SK-N-MC (cell line): ENCODE measurements at places on chromosomes 5 and 9.

- peak; percentile 97 for DNase-seq
Observed at GRCh38 chr5:79878136-79878679, 112.9 kb downstream of the MTX3 start.

DNA sequence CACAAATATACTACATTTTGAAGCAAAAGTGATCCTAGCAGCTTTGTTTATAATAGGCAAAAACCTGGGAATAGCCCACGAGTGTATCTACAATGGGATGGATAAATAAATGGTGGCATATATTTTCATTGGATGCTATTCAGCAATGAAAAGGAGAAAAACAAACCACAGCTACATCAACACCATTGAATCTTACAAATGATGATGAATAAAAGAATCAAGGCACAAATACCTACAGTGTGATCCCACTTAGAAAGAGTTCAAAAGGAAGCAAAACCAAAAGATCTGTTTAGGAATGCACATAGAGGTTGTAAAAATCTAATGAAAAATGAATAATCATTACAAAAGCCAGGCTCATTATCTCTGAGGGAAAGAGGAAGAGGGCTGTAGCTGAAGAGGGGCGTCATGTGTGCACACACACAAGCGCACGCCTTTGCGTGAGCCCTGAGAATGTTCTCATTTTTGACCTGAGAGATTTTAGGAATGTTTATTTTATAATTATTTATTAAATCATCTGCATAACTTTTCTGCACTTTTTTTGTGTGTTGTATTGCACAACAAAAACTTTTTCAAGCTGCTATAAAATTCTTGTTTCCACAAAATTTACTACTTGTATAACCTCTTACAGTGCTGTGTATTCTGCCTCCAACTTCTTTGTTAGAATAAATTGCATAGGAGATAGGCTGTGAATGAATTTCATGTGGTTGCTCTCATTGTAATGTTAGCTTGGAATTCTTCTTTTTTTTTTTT is 5.9 kb upstream of the RHOBTB3 start:
- no peak for DNase-seq

DNA sequence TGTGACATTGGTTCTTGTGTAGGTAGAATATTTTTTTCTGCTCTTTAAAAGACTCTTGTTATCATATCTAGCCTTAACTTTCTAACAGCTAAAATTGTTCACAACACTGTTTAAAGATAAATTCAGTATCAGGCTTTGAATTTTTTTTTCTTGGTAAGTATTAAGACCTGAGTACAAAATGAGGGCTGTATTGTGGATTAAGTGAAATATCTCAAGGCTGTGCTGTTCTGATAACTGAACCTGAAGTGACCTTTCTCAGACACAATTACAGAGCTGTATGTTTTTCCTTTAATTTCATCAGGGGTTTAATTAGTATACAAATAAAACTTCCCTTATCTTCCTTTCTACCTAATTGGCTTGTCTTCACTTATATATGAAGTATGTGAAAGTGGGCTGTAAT is 290.5 kb downstream of the CCDC171 start:
- no peak for DNase-seq

DNA sequence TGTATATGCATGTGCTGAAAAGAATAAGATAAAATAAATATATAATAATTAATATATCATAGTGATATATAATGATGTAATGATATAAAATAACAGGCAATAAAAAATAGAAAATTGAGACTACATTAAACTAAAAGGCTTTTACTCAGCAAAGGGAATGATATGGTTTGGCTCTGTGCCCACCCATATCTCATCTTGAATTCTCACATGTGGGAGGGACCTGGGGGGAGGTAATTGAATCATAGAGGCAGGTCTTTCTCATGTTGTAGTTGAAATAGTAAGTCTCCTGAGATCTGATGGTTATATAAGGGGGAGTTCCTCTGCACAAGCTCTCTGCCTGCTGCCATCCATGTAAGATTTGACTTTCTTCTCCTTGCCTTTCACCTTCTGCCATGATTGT is 1550.9 kb upstream of the CDH6 start:
- no peak for DNase-seq

- no peak for DNase-seq
Observed at GRCh38 chr9:97529363-97530076, 28.1 kb downstream of the TMOD1 start.
